Liver (tissue), 10 donors: ENCODE measurements at places on chromosomes 12 and 14. TPM values are rescaled to one million over a fixed set of nuclear protein-coding genes. Genes with fewer than 3 reads are reported as not detected.

Gene ARPC3
- polyA plus RNA-seq, result 140 TPM

Gene OR4E2
- polyA plus RNA-seq, result not detected

Gene C14orf180
- polyA plus RNA-seq, result 3.0 TPM

Gene LRFN5
- not detected for polyA plus RNA-seq

Gene RERG
- 1.2 TPM for polyA plus RNA-seq

Gene SERPINA10
- polyA plus RNA-seq, result 131 TPM

Gene MANSC1
- polyA plus RNA-seq, result 7.8 TPM
